Tongue (tissue), 3 donors: ENCODE measurements at places on chromosomes 1 and 21. TPM values are rescaled to one million over a fixed set of nuclear protein-coding genes. Genes with fewer than 3 reads are reported as not detected.

DNA sequence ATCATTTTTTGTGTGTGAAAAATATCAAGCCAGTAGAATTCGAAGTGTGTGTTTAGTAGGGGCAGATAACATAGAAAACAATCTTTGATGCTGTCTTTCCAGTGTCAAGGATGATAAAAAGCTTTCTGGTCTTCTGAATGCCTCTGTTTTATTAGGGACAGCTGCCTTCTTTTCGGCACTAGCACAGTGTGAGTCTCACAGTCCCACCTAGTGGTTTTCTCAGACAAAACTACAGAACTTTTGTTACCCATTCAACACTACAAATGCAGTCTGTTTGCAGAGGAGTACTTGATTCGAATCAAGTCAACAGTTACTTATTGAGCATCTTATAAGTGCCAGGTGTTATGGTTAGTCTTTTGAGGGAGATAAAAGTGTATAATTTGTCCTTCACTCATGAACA is 30.6 kb upstream of the MCOLN3 start:
- DNase-seq, result no peak

RIMS3 gene
- total RNA-seq, result 1.7 TPM

AGO3 gene
- total RNA-seq, result 29.7 TPM

- peak; percentile 39 for DNase-seq
These were observed at the start of gene TRIM17 for GRCh38 chr1:228416217-228416933. TRIM17 (minus strand) TSS chr1:228416861; CDS start chr1:228415072, 1,789 bp downstream.

GRCh38 chr1:111192074-111192473 is 8.4 kb downstream of the DENND2D start:
- no peak for DNase-seq

DNA sequence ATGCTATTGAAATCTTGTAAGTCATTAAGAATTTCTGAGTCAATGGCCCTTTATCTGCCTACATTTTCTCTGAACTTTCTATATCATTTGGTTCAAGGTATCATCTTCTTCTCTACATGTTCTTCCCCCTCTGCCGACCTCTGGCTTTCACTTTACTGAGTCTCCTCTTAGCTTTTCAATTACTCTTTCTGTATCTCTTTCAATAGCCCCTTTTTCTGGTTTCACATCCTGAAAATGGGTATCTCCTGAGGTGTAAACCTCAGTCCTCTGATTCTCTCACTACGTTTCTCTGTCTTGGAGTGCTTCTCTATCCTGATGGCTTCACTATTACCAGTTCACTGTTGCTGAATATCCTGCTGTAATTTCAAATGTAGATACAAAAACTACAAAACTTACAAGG is 98.9 kb downstream of the LYST start:
- no peak for DNase-seq

- DNase-seq, result peak; percentile 78
These were observed 43.9 kb downstream of the WNT9A start for GRCh38 chr1:227903614-227904501.

DNA sequence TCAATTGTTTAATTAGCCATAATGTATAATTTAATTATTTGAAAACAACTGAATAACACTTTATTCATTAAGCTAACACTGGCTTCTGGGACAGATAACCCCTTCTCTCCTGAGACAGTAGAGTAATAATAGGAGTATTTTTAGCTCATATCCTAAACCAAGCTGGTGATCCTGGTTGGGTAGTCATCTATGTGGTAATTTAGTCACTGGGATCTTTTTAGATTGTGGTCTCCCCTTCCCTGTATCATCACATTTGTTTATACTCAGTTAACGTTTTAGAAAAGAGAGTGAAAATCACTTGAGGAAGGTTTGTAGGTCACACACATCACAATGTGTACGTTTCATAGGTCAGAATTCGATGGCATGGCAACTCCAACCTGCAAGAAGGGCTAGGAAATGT is 1356.6 kb upstream of the ADGRL2 start:
- no peak for DNase-seq

DNA sequence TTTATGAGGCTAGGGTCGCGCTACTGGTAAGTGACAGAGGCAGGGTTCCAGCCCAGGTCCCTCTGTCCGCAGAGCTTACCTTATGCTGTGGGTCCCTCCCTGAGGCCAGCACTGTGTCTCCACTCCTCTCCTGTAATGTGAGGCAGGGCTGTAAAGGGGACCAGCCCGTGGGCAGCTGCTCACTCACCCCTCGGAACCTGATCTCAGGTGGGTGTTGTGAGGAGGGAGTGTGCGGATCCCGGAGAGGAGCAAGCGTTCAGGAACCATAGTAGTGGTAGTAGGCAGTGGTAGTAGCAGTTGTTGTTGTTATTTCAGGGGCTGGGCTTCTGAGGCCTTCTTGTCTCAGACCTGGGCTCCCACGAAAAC is 1.7 kb downstream of the ZC3H12A start:
- DNase-seq, result no peak
